Cerebellar nuclear complex (tissue), 1 donor: ENCODE measurements at places on chromosomes 2 and 18.

GRCh38 chr2:127621981-127622431, 23.9 kb upstream of the GPR17 start:
- no peak for DNase-seq

- DNase-seq, result no peak
Observed at GRCh38 chr2:66447677-66448076, 12.8 kb downstream of the MEIS1 start.

GRCh38 chr18:49025426-49025766, 74.6 kb upstream of the SMAD7 start:
- no peak for DNase-seq

- no peak for DNase-seq
Observed at GRCh38 chr2:119086327-119086726, 72.2 kb downstream of the C1QL2 start.

DNA sequence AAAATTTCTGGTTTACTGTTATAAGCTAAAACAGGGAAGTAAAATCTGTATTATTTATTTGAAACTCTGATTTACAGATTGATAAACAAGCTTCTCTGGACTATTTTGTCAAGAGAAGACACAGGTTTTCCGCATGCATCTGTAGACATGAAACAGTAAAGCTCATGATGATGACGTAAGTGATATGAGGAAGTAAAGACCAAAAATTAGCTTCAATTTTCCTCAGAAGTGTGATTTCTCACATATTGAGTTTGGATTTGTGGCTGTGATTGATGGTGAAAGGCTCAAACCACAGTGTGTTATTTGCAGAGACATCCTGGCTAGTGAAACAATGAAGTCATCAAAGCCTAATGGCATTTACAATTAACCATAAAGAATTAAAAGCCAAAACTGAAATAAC, 12.6 kb upstream of the LONRF2 start:
- no peak for DNase-seq

DNA sequence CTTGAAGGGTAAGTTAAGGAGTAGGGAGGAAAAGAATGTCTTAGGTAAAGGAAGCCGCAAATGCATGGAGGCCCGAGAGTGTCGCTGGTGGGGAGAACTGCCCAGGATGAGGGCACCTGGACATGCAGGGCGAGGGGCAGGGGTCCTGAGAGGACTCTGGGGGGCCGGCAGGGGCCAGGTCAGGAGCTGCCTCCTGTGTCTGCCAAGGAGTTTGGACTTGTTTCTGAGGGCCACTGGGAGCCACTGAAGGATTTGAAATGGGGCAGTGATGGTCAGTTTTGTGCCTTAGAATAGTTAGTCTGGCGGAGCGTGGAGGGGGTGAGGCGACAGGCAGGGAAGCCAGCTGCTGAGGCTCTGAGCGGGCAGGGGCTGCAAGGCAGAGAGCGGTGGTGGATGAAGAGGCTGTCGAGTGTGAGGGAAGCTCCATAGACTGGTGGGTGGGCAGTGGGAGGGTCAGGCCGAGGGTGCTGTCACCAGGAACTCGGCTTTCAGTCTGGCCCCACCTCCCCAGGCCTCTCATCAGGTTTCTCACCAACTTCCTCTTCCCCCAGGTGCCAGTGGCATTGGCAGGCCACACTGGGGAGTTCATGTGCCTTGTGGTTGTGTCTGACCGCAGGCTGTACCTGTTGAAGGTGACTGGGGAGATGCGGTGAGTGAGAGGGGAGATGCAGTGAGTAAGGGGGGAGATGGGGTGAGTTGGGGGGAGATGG, 14.7 kb upstream of the SLC4A3 start:
- DNase-seq, result no peak

DNA sequence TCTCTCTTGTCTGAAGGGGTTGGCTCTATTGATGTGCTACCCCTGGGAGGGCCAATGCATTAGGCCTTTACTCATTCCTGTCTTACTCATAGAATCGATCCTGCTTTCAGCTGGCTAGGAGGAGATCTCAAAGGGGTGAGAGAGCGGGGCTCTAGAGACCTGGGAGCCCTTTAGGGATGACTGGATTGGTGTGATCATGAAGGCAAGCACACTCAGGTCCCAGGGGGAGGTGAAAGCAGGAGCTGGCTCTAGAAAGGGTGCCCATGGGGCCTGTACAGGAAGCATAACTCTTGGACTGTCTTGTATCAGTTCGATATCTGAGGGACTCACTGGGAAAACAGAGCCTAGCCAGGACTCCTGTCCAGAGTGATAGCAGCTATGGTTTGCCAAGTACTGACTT, 47.8 kb downstream of the INPP4A start:
- DNase-seq, result no peak

DNA sequence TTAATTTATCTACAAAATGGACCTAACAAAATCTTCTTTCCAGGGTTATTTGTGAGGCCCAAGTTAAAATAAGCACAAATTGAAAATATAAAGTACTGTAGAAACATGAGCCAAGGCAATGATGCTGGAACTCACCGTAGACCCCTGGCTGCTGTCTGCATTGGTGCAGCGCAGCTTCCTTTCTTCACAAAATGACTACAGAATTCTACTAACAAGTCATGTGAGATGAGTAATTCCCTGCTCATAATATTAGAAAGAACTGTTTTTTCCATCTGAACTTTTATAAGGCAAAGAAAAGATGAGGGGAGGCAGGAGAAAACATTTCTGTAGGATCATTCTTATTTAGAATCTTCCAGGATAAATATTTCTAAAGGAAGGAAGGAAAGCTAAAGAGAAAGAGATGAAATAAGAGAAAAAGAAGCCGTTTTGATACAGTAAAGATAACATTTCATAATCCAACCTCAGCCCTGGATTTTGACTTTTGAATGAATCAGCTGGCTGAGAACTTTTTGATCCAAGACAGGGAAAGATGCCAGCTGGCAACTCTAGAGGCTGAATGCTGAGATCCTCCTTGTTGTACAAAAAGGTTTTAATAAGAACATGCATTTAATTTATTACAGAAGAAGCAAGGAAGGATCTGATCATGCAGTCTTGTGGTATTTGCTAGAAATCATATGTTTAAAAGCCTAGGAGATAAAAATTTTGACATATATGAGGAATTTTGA, 183.9 kb upstream of the KLHL14 start:
- DNase-seq, result no peak

DNA sequence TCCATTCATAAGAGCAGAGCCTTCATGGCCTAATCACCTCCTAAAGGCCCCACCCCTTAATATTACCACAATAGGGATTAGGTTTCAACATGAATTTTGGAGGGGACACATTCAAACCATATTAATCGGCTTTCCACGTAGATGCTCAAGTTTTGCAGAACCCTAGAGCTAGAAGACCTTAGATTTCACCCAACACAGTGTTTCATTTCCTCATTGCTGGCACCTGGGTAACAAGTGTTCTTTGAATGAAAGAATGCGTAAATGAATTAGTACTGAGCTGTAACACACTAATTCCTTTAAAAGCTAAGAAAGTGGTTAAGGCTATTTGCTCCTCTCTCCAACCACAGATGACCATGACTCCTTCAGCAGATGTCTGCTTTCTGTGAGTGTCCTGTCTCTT, 252.5 kb downstream of the SMAD2 start:
- DNase-seq, result no peak

DNA sequence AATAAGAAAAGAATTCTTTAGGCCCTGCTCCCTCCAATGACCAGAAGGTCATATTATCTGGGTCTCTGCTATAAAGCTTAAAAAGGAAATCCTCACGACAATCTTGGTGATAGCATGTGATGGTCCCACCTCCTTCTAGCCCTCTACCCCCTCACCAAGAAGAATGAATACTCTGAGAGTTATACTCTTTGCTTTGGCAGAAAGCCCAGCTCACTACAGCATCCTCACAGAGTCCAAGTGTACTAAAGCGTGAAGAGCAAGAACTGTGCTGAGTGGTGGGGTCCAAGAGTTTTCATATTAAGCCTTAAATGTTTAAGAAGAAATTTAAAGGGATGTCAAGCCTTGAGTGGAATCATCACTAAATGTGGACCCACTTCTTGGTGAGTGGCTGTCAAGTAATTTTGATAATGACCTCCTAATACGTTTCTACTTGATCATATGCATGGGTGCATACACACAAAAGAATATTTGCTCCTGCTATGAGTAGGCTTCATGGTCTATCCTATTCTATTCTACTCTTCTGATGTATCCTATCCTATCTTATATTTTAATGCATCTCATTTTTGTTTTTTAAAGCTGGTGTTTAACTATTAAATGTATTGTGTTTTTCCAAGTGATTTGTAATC, 16.5 kb upstream of the SERPINB7 start:
- no peak for DNase-seq

DNA sequence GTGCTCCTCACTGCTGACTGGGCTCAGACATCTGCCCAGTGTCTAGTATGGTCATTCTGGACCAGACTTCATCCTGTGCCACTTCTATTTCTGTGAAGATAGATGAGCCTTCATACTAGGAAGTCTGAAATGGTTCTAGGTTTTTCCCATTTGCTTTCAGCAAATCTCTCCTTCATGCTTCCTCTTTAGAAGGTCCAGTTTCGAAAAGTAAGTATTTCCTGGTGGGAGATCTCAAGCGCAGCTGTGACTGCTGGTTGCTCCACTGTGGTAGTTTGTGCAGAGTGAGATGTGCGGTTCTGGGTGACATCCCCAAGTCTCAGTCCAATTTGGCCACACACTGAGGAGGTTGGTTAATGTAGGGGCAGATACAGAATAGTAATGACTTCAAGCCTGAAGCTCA, 14.4 kb downstream of the IL36B start:
- DNase-seq, result no peak

- no peak for DNase-seq
Observed at GRCh38 chr2:207090389-207090788, 75.4 kb downstream of the KLF7 start.

- no peak for DNase-seq
Observed at GRCh38 chr2:176092270-176093144, at the start of gene HOXD13. TSS of gene HOXD13 (plus strand) at chr2:176092721. CDS start at chr2:176092891, 170 bp downstream.

DNA sequence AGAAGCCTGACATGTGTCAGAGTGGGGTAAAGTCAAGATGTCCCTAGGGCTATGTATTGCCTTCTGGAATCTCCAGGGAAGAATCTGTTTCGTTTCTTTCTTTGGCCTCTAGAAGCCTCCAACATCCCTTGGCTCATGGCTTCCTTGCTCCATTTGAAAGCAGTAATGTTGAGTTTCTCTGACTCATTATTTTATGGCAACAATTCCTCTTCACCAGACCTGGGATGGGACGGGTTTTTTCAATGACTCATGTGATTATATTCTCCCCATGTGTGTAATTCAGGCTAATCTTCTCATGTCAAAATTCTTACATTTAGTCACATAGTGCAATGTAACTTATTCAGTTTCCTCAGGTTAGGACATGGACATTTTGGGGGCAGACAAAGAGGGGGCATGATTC, 1038.6 kb downstream of the CBLN2 start:
- no peak for DNase-seq

GRCh38 chr18:24319757-24320156, 77.9 kb downstream of the OSBPL1A start:
- DNase-seq, result no peak

- no peak for DNase-seq
Observed at GRCh38 chr2:236922061-236922460, 163.6 kb upstream of the COPS8 start.

- DNase-seq, result no peak
Observed at GRCh38 chr2:8709611-8710010, 27.8 kb downstream of the ID2 start.

GRCh38 chr2:141037361-141037760, 1093.5 kb downstream of the LRP1B start:
- no peak for DNase-seq

- DNase-seq, result no peak
Observed at GRCh38 chr2:160377204-160377995, 116.2 kb downstream of the RBMS1 start.

DNA sequence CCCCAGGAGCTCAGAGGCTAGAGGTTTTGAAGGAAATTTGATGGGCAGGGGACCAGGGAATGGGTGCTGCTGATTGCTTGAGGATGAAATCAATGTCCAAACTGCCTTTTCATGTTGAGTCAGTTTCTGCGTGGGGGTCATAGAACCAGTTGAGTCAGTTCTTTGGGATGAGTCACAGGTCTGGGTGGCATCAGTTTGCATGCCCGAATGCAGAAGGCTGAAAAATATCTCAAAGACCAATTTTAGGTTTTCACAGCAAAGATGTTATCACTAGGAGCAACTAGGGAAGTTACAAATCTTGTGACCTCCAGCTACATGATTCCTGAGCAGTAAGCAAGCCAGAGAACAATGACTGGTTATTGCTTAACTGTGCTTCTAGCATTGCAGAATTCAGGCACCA, 1135.1 kb upstream of the CRIM1 start:
- DNase-seq, result no peak

GRCh38 chr2:105883911-105884694, 139.4 kb downstream of the NCK2 start:
- peak; percentile 10 for DNase-seq

DNA sequence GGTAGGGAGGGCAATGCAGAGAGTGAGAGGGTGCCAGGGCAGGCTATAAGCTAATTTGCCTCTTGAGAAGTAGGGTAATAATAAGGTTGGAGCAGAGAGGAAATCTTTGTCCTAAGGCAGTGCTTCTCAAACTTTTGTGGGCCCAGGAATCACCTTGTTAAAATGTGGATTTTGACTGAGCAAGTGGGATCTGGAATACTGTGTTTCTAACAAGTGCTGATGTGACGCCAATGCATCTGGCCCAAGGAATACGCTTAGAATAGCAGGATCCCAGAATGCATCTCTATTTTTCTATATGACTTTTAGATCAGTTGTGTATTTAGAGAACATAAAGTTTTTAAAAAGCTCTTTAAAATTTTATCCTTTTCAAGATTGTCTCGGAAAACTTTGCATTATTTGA, 29.7 kb upstream of the GTF2A1L start:
- no peak for DNase-seq

GRCh38 chr2:171551836-171552235, 29.6 kb downstream of the CYBRD1 start:
- no peak for DNase-seq

DNA sequence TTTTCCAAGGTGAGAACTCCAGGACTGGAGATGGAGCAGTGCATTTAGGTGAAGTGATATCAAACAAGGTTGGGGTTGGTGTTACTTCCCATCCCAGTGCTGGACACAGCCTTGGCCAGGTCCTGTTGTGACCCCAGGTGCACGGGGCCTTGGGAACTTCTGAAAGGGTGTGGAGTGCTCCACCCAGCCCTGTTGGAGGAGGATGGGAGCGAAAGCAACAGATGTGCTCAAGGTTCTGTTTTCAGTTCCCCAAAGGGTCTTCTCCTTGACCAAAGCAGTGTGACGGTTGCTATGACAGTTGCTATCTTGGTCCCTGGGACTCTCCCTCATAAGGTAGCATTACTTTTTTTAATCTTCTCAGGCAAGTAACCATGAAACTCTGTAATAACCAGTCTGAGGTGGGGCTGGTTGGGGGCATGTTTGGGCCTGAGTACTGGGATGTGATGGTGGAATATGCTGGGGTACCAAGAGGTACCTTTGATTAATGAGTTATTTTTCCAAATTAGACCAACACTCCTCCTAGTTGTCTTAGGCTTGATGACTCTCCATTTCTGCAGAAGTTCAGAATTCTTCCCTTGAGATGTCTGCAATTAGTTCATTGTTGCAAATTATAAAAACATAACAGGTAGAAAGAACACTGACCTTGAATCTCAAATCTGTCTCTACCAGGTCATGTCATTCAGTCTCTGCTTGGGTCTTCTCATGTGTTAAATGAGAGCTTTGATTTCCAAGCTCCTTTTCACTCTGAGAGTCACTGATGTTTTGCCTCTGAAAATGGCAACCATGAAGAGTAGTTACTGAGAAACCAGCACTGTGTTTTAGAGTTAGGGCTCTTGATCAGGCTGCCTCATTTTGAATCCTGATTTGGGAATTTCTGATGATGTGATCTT, 154.5 kb downstream of the RPIA start:
- no peak for DNase-seq
